ENCODE measurements at places on chromosomes 4 and X.

- DNase-seq = no peak
Measured at GRCh38 chr4:11480683-11481082, 52.0 kb upstream of the HS3ST1 start.

GRCh38 chr4:16124232-16124631, 40.4 kb upstream of the PROM1 start:
- DNase-seq = no peak

DNA sequence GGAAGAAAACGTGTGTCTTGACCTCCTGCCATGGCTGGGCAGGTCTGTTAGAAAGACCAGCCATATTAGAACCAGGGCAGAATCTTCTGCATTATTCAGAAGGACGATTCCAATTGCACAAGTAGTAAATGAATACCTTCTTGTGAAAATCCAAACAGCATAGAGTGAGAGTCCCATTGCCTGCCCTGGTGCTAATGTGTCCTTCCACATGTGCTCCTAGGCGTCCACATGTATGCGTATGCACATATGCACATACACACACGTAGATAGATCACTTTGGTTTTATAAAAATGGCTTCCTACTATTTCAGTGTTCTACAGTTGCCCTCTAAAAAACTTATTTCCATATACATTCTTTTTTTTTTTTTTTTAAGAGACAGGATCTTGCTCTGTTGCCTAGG, 10.2 kb upstream of the GRPEL1 start:
- no peak for DNase-seq

DNA sequence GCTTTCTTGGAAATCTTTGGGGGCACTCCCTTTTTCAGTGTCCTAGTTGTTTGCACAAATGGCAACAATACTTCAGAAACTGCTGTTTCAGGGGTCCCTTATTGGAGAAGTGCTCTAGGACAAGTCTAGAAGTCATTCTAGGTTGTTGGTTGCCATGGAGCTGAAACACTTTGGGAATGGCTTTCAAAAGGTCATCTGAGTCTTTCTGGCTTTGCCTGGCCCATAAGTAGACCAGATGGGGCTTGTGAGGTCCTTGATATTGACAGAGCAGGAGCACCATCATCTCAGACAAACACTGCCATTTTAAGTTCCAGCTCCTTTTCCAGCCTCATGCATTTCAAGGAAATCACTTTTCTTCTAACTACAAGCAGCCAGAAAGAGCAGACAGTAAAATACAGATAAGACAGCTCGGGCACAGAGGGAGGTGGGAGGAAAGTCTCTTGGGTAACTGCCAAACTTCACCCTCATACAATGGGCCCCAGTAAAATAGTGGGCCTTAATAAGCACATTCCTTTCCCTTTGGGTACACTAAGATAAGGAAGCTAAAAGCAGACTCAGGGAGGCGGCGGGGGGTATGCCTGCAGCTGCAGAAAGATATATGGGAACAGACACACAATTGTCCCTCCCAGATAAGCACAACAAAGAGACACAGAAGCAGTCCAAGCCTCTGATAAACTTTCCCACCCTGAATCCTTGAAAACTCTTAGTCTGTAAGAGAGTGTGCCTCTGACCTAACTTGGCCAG, 8.5 kb upstream of the NXF3 start:
- no peak for DNase-seq

DNA sequence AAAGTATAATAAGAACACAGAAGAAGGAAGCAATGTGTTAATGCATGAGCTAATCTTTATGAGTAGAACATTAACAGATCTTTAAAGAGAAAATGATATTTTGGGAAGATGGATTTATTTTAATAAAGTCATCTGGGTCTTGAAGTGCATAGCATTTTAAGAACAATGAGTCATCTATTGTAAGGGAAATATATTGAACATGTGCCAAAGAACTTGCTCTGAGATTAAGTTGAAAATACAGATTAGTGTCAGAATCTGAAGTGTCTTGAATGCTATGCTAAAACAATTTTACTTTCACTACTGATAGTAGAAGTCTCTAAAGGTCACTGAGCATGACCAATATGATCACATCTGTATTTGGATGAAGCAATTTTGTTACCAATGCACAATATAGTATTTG, 776.7 kb upstream of the GRID2 start:
- no peak for DNase-seq

Measured in NCI-H187 (cell line).